Activated CD4-positive, alpha-beta T cell treated with anti-CD3 and anti-CD28 coated beads for 36 hours (primary cell): ENCODE measurements at places on chromosomes 16 and 17. TPM values are rescaled to one million over a fixed set of nuclear protein-coding genes. Genes with fewer than 3 reads are reported as not detected.

The KRTAP1-1 gene
- total RNA-seq = not detected

The CACNG1 gene
- not detected for total RNA-seq

The RFWD3 gene
- 92.7 TPM for total RNA-seq

The DERL2 gene
- 54.9 TPM for total RNA-seq

The QPRT gene
- total RNA-seq = 6.8 TPM

The SERPINF2 gene
- not detected for total RNA-seq

The SDK2 gene
- total RNA-seq = 0.27 TPM

The CTRB1 gene
- not detected for total RNA-seq

The TRPV3 gene
- 0.61 TPM for total RNA-seq

The ATP2A1 gene
- total RNA-seq = 3.4 TPM
